ENCODE measurements at places on chromosomes 13 and 19.

DNA sequence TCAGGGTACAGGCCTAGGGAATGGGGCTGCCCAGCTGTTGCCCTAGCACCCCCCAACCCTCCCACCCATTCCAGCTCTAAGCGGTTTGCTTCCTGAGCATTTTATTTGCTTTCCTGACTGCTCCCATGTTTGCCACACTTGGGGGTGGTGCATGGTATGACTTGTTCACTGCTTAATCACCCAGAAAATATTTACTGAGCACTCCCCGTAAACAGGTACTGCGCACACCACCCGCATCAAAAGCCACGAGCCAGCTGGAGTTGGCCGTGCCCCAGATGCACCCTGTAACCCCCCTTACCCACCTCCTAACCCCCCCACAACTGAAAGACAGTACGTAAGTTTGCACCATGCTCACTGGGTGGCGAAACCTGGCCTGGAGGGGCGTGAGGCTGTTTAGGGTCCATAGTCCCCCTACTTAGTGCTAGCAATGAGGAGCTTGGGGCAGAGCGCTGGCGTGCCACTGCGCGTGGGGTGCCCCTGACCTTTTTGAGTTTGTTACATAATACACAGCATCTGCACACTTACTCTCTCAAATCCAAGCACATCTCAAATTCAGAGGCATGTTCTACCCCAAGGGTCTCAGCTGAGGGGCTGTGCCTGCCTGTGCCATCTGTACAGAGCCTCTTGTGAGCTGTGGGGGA is 29.8 kb downstream of the DPF1 start:
- DNase-seq = no peak

- no peak for DNase-seq
These were observed 9.0 kb upstream of the MLLT1 start for GRCh38 chr19:6288737-6289136.

GRCh38 chr13:24995225-24995804 is 100.6 kb upstream of the PABPC3 start:
- DNase-seq = peak; percentile 73

DNA sequence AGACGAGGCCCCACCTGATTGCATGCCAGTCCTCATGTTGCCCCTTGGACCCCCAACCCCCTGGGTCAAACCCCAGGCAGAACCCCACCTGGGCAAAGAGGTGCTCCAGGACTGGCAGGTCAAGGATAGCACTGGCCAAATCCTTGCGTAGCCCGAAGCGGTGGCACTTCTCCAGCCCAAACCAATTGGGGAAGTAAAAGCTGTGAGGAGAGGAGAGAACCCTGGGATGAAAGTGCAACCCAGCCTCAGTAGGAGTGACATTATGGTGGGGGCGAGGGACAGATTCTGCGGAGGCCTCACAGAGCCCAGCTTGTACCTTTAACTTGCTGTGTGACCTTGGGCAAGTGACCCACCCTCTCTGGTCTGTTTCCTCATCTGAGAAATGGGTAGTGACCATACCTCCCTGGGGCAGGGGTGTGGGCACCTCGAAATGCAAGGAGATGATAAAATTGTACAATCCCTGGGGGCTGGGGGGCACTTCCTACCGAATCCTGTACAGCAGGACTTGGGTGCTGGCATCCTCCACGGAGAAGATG is 4.4 kb downstream of the JAK3 start:
- DNase-seq = no peak

- DNase-seq = peak; percentile 66
These were observed 22.3 kb upstream of the XPO4 start for GRCh38 chr13:20924758-20925394.

GRCh38 chr19:32308431-32309077 is 36.9 kb upstream of the ZNF507 start:
- DNase-seq = no peak

- no peak for DNase-seq
These were observed 617 bp upstream of the CEACAM7 start for GRCh38 chr19:41688687-41689086.

DNA sequence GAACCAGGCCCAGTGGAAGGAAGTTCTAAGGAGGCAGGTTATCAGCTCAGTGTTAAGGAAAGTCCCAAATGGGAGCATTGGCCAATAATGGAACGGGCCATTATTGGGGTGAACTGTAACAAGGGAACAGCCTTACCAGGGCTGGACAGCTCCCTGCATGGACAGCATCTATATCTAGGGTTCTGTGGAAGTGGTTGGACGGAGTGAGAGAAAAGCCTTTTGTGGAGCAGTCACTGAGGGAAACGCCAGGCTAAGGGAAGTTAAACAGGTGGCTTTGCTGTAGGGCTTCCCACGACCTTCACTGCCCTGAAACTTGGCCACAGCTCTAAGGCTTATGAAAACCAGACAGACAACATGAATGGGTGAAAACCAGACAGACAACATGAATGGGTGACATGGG is 17.0 kb downstream of the POU2F2 start:
- no peak for DNase-seq

- no peak for DNase-seq
These were observed 24.3 kb downstream of the ANKRD10 start for GRCh38 chr13:110890279-110891165.

DNA sequence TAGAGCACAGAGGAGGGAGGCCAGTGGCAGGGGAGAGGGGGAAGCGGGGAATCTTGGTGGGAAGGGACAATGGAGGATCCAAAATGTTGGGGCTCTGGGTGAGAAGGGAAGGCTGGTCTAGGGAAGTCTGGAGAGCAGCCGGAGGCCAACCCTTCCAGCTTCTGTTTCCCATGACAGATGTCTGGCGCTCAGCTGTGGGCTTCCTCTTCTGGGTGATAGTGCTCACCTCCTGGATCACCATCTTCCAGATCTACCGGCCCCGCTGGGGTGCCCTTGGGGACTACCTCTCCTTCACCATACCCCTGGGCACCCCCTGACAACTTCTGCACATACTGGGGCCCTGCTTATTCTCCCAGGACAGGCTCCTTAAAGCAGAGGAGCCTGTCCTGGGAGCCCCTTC is 1.1 kb downstream of the PSENEN start:
- DNase-seq = no peak

DNA sequence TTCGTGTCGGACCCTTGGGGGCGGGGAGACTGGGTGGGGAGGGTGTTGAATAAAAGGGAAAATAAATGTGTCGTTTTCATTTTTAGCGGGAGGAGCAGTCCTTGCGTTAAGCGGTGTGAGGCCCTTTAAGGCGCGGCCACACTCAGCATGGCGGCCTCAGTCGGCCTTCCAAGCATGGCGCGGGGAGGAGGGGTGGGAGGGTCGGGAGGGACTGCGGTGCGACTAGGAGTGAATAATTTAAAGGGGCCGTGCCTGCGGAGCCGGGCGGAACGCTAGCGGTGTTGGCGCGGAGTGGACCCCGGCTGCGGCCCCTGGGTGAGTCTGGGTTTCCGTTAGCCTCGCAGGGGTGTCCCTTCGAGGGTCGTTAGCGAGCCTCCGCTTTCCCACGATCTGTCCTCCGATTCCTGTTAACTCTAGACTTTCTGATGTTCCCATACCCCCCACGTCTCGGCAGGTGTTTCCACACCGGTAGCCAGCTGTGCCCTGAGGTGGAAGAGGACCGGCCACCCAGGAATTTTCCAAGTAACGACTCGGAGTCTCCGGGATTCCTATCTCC is 1.5 kb upstream of the PNPLA6 start:
- DNase-seq = no peak

GRCh38 chr19:9796113-9796773 is 22.6 kb downstream of the FBXL12 start:
- peak; percentile 42 for DNase-seq

GRCh38 chr19:31350033-31350692 is 927 bp upstream of the TSHZ3 start:
- no peak for DNase-seq

- no peak for DNase-seq
These were observed 22.1 kb downstream of the CACNA1A start for GRCh38 chr19:13484166-13484565.

DNA sequence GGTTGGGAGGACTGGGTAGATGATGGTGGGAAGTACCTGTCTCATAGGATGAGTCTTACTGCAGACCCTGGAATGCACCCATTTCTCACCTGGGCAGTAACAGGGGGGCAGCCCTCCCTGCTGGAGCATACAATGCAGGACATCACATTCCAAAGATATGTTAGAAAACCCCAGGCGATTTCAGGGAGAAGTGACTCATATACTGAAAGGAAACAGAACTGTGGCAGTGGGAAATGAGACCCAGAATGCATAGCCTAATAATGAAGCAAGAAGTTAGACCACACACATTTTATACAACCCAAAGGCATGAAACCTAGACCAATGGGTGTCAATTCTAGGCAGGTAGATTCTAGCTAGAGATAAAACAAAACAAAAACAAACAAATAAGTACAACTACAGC is 402.7 kb downstream of the IRS2 start:
- no peak for DNase-seq

DNA sequence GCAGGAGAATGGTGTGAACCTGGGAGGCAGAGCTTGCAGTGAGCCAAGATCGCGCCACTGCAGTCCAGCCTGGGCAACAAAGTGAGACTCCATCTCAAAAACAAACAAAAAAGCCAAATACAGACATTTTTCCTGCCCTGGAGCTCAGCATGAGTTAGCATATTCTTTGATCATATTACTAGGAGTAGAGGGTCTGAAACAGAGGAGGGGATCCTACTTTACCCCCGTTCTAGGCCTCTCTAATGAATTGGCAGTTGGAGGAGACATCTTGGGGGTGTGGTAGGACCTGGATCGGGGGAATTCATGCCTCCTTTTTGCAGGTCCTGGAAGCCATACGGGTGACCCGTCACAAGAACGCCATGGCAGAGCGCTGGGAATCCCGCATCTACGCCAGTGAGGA is 12.3 kb downstream of the MISP start:
- DNase-seq = no peak

GRCh38 chr13:101751488-101751887 is 299.0 kb downstream of the ITGBL1 start:
- peak; percentile 9 for DNase-seq

DNA sequence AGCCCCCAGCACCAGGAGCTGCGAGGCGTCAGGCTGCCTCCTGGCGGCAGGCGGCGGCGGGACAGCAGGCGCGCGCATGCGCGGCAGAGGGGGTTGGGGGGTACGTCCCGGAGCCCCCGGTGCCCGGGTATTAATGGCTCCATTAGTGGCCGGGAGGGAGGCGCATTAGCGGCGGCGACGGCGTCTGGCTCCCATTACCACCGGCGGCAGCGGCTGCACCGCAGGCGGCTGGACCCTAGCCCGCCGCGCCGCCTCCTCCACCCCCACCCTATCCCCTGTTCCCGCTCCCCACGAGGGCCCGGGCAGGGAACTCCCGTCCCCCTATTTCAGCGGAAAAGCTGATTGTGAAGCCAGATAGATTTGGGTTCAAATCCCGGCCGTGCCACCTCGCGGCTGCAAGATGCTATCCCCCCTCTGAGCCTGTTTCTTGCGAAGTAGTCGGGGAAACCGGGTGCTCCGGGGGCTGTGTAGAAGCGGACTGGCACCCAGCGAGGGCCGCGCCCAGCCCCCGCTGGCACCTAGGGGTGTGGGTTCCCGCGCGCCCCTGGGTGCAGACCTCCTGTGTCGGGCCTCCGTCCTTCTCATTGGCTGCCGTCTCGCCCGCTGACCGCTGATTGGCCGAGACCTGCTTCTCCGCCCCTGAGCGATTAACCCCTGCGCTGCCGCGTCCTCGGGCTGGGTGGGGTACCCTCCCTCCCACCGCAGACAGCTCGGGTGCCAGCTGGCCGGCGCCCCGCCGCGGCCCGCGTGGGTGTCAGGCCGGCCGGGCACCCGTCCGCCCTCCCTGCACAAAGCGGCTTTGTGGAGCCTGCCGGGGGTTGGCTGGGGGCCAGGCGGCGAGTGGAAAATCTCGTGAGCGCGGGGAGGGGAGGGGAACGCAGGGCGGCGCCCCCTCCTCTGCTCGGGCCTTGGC is 11.1 kb downstream of the CIC start:
- peak; percentile 90 for DNase-seq

DNA sequence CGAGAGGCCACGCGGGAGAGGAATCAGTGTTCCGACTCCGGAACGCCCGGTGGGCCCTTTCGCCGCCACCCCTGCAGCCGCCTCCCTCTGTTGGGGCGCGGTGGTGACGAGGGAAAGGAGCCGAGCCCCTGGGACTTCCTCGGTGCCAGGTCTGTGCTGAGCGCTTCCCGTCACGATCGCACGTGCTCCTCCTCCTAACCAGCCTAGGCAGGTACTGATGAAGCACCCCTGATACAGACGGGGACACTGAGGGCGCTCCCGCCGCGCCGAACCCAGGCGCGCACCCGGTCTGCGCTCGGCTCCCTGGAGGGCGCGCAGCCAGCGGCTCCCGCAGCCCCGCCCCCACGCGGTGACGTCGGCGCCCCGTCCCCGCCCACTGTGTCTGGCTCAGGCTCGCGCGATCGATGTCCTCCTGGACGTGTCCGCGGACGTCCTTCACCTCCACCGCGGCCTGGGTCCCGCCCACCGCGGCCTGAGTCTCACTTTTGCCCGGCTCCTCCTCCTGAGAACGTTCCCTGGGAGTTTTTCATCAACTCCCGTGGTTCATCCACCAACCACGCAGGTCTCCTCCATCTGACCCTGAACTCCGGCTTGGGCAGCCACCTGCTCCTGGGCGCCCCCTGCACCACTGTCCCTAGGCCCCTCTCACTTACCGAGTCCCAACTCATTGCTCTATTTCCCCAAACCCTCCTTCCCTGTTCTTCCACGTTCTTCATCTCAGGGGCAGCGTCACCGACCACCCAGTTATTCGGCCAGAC is 2.6 kb upstream of the KLK15 start:
- DNase-seq = no peak

DNA sequence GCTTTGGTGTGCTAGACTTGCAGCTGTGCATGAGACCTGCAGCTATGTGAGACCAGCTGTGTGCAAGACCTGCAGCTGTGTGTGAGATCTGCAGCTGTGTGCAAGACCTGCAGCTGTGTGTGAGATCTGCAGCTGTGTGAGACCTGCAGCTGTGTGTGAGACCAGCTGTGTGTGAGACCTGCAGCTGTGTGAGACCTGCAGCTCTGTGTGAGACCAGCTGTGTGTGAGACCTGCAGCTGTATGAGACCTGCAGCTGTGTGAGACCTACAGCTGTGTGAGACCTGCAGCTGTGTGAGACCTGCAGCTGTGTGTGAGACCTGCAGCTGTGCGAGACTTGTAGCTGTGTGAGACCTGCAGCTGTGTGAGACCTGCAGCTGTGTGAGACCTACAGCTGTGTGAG is 6.7 kb upstream of the DCUN1D2 start:
- no peak for DNase-seq

GRCh38 chr19:11673608-11674041 is 65.1 kb downstream of the ZNF823 start:
- DNase-seq = no peak

GRCh38 chr19:39670998-39671397 is 15.3 kb downstream of the LGALS16 start:
- no peak for DNase-seq

GRCh38 chr13:79530270-79530669 is 49.3 kb downstream of the NDFIP2 start:
- DNase-seq = no peak
